T-helper 2 cell treated with Interferon-gamma antibody and Interleukin-4, amounts not matched to agents 100 ng/mL and 5 ng/mL, for 36 hours (primary cell): ENCODE measurements at places on chromosomes 2 and 18. TPM values are rescaled to one million over a fixed set of nuclear protein-coding genes. Genes with fewer than 3 reads are reported as not detected.

Gene CXCR1
- total RNA-seq, result 1.6 and 2.0 TPM in 2 replicates

Gene ANKRD62
- not detected in 2 replicates for total RNA-seq

Gene RBM44
- 0.84 and 0.93 TPM in 2 replicates for total RNA-seq

Gene DGKD
- total RNA-seq, result 68.6 and 75.6 TPM in 2 replicates

Gene EDAR
- not detected in 2 replicates for total RNA-seq

Gene UGT1A4
- total RNA-seq, result not detected in 2 replicates

Gene REEP1
- 0.45 and 0.57 TPM in 2 replicates for total RNA-seq

Gene EFEMP1
- not detected in 2 replicates for total RNA-seq

Gene POTEC
- total RNA-seq, result not detected in 2 replicates

Gene LDLRAD4
- total RNA-seq, result 28.5 and 33.1 TPM in 2 replicates

Gene AGAP1
- 1.2 and 1.4 TPM in 2 replicates for total RNA-seq

Gene SERPINB13
- total RNA-seq, result not detected in 2 replicates

Gene VSNL1
- total RNA-seq, result not detected in 2 replicates

Gene ZSWIM2
- total RNA-seq, result not detected in 2 replicates

Gene IHH
- total RNA-seq, result 0.20 TPM in 1 of 2 replicates, not detected in the other

Gene CDH19
- total RNA-seq, result not detected in 2 replicates

Gene CHRNG
- not detected in 2 replicates for total RNA-seq

Gene XDH
- total RNA-seq, result 0.30 and 0.50 TPM in 2 replicates

Gene LMAN2L
- total RNA-seq, result 7.0 and 10.5 TPM in 2 replicates

Gene PROM2
- 0.34 and 0.48 TPM in 2 replicates for total RNA-seq

Gene SPIRE1
- total RNA-seq, result 6.5 and 7.8 TPM in 2 replicates

Gene REG1B
- total RNA-seq, result not detected in 2 replicates

Gene LDAH
- 31.3 and 33.6 TPM in 2 replicates for total RNA-seq

Gene SIX3
- 0.14 and 0.18 TPM in 2 replicates for total RNA-seq

Gene FMNL2
- total RNA-seq, result 1.2 and 1.5 TPM in 2 replicates

Gene LRRC30
- not detected in 2 replicates for total RNA-seq
